ENCODE measurements at places on chromosomes 4 and X.

GRCh38 chrX:15864629-15865028 lies 10.0 kb upstream of the AP1S2 start:
- DNase-seq, result no peak

DNA sequence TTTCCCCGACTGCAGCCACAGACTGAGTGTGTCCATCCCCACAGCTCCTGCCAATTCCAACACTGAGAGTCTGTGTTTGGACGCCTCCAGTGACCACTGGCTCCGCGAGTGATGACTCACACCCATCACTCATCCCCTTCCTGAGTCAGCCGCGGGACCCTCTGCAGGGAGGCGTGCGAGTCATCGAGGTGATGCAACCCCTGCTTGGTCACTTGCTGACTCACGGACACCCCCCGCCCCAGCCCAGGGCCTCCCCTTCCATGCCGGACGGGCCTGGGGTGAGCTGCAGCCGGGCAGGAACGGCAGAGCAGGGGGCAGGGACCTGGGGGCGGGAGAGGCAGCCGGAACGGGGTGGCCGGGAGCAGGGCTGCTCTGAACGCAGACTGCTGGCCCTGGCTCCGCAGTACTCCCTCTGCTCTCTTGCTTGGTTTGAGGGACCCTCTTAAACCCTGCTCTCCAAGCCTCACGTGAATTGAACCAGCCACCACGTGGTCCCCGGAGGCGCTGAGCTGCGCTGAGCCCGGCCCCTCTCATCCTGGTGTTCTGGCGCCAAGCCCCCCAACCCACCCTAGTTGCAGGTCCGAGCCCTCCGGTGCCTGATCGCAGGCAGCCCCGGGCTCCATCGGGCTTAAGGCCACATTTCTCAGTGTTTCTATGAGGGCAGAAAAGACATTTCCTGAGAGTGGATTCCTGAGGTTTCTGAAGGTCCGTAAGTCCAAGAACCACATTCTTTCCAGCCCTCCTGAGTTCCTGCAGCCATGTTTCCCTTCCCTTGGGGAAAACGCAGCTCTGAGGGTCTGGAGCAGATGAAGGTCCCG lies 32.4 kb downstream of the FGFRL1 start:
- DNase-seq, result peak; percentile 69

DNA sequence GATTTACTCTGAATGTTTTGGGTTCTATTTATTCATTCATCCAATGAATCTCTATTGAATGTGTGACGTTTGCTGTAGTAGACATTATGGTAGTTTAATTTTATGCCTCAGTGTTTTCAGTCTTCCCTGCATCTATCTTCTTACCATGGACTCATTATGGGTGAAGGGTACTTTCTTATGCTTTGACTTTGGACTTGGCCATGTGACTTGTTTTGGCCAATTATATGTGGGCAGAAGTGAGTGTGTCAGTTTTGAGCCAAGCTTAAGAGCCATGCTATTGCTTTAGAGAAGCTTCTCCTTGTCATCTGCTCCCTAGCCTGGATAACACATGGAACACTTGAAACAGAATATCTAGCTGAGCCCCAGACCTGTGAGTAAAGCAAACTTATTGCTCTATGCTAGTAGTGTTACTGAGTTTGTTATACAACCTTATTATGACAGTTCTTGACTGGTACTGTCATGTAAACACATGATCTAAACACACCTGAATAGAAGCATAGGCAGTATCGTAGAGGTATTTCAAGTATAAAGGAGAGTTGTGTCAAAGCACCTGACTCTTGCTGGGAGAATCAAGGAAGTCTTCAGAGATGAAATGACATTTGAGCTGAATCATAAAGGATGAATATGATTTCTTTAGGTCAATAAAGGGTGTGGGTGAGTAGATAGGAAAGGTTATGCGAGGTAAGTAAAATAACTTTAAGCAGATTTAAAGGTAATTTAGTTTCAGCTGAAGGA lies 128.4 kb downstream of the NAA11 start:
- DNase-seq, result no peak

DNA sequence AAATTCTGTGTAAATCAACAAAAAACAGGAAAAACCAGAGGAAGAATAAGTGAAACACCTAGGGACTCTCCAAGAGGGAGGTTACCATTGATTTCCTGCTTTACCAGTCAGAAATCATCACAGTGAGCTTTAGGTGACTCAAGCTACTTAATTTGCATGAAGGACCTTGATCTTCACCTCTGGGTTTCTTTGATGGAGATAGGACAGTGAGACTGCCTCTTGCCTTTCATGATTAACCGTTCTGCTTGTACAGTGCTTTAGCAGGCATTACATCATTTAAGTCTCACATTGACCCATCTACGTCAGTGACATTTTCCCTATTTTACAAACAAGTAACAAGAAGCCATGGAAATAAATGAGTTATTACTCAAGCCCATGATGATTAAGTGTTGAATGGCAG lies 3.4 kb upstream of the GK start:
- no peak for DNase-seq

GRCh38 chrX:100926453-100926852 lies 2.3 kb downstream of the XKRX start:
- no peak for DNase-seq

DNA sequence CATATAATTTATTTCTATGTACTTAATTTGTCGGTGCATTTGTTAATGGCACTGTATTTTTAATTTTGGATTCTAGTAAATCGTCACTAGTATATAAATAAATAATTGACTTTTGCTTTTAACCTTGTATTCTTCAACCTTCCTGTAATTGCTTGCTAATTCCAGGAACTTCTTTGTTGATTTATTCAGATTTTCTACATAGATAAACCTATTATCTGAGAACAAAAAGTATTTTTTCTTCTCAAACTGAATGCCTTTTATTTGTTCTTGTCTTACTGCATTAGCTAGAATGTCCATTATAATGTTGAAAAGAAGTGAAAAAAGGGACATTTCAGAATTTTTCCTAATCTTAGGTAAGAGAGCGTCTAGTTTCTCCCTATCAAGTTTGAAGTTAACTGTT lies 839.1 kb downstream of the SH3BGRL start:
- no peak for DNase-seq

- no peak for DNase-seq
These were observed 129.1 kb downstream of the COL4A6 start for GRCh38 chrX:108309144-108309543.

DNA sequence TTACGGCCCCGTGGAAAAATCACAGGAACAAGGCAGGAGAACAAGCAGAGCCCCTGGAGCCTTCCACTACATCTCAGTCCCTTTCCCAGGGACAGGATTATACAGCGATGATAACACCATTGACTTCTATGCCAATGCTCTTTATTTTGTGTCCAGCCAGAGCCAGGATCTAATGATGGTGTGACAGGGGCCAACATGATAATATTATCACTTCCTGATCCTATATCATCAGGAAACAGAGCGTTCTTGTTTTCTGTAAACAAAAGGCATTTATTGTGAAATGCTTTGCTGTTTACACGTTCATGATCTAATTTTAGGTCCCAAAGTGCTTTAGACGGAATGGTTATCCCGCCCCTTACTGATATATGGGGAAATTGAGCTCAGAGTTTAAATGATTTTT lies 12.8 kb downstream of the TMPRSS11E start:
- no peak for DNase-seq

- no peak for DNase-seq
These were observed 812.1 kb upstream of the INTU start for GRCh38 chr4:126820631-126821030.

DNA sequence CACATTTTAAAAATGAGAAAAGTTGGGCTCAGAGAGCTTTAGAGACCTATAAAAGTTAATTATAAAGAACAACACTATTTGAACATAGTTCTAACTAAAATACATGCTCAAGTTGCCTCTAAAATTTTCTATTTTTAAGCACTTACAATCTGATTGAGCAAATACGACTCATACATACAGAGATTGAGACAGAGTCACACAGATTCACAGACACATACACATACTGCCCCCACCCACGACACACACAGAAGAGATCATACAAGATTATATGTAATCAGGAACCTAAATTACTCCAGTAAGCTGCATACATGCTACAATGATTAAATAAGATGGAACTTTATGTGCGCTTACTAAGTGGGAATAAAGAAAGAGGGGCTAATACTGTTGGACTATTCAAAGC lies 2.7 kb upstream of the ASB5 start:
- no peak for DNase-seq

DNA sequence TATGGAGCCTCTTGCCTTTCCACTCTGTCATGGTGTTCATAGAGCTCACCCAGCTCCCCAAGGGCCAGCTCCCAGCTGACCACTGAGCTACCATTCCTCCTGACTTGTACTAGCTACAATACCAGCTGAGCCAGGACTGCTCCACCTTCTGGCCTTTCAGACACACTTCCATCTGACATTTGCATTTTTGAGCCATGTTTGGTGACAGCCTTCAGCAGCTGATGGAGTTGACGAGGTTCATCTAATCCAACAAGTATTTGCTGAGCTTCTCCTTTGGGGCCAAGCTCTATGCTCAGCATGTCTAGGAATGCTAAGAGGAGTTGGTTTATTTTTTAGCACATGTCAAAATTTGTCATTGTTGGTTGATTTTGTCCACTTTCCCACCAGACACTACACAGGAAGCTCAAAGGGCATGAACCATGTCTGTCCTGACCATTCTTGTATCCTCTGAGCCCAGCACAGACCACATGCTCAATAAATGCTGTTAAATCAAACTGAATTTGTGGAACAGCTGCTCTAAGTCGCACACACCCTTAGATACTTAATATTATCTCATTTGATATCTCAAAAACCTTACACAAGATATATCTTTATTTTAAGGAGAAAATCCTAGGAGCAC lies 142.6 kb upstream of the PPARGC1A start:
- DNase-seq, result no peak

DNA sequence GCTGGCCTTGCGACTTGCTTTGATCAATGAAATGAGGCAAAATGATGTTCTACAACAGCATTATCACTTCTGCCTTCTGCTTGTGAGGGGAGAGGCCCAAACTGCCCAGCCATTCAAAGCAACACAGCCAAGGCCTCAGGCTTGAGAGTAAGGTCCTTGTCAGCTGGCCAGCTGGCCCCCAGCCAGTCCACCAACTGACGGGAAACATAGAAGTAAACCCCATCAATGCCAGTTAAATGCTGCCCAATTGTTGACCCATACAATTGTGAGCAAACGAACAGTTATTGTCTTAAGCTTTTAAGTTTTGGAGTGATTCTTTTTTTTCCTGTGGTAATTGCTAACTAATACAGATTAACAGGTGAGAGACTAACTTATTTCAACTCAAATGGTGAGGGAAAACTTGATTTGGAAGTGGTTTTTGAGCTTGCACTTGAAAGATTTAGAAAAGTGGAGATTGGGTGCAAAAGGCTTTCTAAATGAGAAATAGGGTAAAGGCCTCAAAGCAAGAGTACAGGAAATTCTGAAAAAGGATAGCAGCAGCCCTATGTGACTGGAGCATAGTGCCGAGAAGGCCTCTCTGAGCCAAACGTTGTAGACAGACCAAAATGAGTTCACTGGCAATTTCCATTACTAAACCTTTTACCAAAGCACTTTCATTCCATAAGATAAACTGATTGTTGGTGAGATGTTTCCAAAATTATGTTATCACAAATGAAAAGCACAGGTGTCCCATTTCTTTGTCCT lies 66.9 kb downstream of the ARHGEF38 start:
- DNase-seq, result no peak

DNA sequence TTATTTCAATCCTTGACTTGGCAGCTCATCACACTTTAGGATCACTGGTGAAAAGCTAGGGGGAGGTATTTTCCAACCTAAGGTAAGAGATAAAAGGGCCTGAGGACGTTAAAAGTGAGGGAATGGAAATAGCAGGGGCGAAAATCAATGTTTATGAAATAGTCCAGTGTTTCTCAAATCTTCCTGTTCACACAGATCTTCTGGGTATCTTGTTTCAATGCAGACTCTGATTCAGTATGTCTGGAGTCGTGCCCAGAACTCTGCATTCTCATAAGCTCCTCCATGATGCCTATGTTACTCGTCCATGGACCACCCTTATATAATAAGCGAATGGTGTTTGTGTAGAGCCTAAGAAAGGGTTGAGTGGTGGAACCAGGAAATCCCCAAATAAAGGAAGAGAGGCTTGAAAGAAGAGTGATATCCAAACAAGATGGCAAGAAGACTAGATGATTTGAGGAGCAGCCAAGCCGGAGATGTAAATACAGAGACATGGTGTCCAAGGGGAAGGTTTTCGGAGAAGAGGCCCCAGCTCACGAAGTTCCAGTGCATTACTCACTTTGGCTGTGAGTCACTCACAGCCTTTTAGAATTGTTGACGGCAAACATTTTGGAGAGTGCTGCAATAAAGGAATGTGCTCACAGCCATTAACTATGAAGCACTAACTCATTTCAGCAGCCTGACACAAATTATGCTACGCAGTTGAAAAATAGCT lies 215.6 kb upstream of the PPARGC1A start:
- no peak for DNase-seq

- DNase-seq, result no peak
These were observed 118.1 kb downstream of the WDFY3 start for GRCh38 chr4:84848432-84848831.

DNA sequence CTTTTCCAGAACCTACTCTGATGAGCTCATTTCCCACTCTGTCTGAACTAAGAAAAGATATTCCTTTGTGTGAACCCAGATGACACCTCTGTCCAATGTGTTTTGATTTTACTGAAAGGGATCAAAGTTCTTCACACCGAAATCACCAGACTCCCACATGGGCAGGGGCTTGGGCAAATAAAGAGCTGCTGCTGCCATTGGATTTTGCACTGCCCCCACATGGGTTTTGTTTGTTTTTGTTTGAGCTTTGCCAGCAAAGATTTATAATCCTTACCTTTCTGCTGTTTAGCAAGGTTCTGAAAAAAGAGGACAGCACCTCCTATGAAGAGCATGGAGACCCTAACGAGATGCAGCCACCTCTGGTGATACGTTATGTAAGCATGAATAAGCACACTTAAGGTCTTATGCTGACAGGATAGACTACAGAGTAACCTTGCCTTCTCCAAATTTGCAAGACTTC lies 44.3 kb downstream of the HSD17B13 start:
- no peak for DNase-seq

- DNase-seq, result no peak
These were observed 10.2 kb downstream of the DCUN1D4 start for GRCh38 chr4:51853027-51853682.

GRCh38 chr4:42646999-42647541 lies 9.8 kb downstream of the ATP8A1 start:
- no peak for DNase-seq
